ENCODE measurements at places on chromosomes 12 and 14.

GRCh38 chr12:58066296-58066695, 124.9 kb downstream of the ATP23 start:
- no peak for DNase-seq

GRCh38 chr12:44960856-44961255, 84.7 kb upstream of the NELL2 start:
- no peak for DNase-seq

- DNase-seq = no peak
Measured at GRCh38 chr12:102642199-102642598, 161.8 kb upstream of the IGF1 start.

GRCh38 chr12:109170324-109170723, 53.9 kb downstream of the ACACB start:
- no peak for DNase-seq

DNA sequence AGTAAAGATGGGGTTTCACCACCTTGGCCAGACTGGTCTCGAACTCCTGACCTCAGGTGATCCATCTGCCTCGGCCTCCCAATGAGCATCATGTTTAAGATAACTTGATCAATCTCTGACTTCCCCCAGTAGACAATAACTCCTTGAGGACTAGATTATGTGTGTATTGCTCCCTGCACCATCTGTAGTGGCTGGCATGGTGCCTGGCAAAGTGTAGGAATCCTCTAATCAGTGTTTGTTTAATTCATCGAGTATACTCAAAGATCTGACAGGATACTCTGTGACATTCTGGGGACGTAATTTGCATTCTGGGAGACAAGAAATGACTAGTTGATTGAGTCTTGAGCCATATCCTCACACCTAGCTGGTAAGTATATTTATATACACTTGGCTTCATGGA, 873.5 kb upstream of the TMEM132C start:
- DNase-seq = no peak

- DNase-seq = no peak
Measured at GRCh38 chr14:83271663-83272062, 1738.0 kb upstream of the SEL1L start.

GRCh38 chr12:9673404-9674225, 4.1 kb downstream of the CLEC2D start:
- DNase-seq = no peak

All from cortex of kidney (tissue), 1 donor.